Transverse colon (tissue), 4 donors: ENCODE measurements at places on chromosomes 3 and 15. TPM values are rescaled to one million over a fixed set of nuclear protein-coding genes. Genes with fewer than 3 reads are reported as not detected.

- DNase-seq: no peak
These were observed 958.7 kb downstream of the AGBL1 start for GRCh38 chr15:87038404-87038803.

DNA sequence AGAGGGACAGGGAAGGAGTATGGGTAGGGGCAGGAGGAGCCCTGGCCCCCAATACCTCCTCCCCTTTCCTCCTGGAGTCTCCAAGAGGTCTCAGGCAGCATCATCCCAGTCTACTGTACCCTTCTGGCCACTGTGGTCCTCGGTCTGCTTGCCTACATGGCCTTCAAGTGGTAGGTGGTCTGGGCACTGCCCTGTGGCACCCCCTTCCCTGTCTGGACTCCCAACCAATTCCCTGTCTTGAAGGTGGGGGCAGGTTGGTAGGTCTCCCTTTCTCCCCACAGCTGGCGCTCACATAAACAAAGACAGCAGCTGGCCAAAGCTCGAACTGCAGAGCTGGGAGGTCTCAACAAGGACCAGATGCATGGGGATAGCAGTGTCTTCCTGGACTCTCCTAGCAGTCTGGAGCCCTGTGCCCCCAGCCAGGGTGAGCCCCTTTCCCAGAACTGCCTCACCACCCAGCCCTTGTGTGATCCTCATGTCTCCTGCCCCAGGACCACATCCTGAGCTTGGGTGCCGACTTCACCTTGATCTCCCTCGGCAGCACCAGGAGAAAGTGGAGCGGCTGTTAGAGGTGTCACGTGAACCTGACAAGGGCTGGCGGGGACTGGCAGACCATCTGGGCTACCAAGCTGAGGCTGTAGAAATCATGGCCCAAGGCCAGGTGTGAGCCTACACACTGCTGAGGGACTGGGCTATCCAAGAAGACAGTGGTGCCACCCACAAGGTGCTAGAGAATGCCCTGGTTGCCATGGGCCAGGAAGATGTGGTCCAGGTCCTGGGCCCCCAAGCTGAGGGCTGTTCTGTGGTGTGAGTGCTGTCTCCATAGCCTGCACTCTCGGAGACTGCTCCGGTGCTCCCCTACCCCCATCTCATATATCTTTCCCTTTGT, 33.1 kb downstream of the NBEAL2 start:
- DNase-seq: no peak

- no peak for DNase-seq
These were observed 48.9 kb downstream of the TMEM44 start for GRCh38 chr3:194584320-194584776.

DNA sequence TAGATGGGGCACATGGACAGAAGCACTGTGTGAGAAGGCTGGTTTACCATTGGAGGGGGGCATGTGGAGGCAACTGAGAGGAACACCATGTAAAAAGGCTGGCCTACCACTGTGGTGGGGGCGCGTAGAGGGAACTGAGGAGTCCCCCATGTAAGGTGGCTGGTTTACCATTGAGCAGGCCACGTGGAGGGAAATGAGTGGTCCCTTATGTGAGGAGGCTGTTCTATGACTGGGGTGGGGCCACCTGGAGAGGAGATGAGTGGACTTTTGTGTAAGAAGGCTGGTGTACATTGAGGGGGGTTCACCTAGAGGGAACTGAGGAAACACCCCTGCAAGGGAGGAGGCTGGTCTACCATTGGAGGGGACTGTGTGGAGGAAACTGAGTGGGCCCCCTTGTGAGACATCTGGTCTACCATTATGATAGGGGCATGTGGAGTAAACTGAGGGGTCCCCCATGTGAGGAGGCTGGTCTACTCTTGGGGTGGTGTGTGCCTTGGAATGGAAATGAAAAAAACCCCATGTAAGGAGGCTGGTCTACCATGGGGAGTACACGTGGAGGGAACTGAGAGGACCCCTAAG, 156.9 kb downstream of the FBLN2 start:
- no peak for DNase-seq

GRCh38 chr15:31306426-31307269, 20.0 kb upstream of the KLF13 start:
- DNase-seq: no peak

- DNase-seq: no peak
These were observed 62.7 kb upstream of the BLM start for GRCh38 chr15:90654233-90655136.

DNA sequence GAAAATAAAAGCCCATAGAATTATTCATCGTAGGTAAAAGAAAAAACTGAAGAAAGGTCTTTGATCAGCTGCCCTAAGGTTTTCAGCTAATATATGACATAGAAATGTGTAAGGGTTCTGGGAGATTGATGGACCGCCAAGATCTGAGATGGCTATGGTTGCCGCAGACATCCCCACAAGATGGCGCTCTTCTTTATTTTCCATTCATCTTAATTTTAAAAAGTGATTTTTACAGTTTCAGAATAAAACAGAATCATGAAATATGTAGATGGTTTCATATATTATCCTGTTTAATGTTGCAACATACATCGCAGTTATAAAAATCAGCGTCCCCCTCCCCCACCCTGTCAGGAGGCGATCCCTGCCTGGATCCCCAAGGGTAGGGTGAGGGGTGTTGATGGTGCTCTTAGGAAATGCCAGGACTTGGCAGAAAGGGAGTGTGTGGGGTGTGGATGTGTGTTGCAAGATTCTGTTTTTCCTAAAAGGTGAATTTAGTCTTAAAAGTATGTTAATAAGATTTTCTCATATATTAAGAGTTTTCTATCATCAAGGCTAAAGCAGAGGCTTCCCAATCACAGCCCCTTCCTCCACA, 68.8 kb downstream of the ANXA2 start:
- no peak for DNase-seq

GRCh38 chr3:94673876-94674275, 611.0 kb downstream of the NSUN3 start:
- DNase-seq: no peak

DNA sequence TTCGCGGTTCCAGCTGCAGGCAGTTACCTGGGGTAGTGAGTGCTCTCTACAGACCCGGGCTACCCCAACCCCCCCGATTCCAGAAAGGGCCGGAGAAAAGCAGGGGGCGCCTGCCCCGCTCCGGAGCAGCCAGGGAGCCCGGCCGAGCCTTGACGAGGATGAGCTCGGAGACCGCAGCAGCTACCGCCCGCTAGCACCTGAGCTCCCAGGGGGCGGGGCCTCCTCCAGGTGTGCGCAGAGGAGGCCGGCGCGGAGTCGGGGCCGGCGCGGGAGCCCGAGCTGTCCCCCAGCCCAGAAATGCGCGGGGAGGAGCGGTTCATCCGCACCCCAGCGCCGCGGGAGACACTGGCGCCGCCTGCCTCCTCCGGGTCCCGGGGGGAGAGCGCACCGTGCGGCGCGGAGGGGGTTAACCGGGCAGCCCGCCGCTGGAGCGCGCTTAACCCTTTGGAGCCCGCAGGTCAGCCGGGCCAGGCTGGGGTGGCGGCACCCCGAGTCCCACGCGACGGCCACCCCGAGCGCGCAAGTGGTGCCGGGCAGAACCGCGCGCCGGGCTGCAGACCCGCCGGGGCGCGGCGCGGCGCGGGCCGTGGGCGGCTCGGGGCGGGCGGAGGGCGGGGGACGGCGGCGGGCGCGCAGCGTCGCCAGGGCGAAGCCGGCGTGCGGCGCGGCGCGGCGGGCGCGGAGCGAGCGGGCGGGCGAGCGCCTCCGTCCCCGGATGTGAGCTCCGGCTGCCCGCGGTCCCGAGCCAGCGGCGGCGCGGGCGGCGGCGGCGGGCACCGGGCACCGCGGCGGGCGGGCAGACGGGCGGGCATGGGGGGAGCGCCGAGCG, at the start of gene CACNA1D:
Gene CACNA1D, plus strand, starts transcription at position 649 of the 829 bp plus-strand sequence. CDS start 556 bp downstream, outside the sequence.
- peak; percentile 82 for DNase-seq

DNA sequence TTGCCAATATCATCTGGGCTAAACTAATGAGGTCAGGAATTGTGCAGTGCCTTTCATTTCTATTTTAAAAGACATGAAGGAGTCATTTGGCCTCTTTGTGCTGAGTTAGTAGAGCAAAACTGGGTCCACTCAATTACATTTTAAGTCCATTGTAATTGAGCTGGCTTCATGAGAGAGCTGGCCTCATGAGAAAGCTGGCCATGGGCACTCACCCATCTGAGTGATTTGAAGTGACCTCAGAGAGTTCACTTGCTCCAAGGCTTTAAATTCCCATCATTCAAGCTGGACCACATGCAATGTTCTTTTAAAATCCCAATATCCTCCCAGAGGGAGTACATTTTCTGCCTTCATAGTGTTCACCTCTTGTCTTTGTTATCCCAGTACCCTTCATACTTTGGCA, 335.9 kb upstream of the WNT5A start:
- no peak for DNase-seq

- DNase-seq: no peak
These were observed 64.1 kb upstream of the SLC6A1 start for GRCh38 chr3:10928407-10928960.

DNA sequence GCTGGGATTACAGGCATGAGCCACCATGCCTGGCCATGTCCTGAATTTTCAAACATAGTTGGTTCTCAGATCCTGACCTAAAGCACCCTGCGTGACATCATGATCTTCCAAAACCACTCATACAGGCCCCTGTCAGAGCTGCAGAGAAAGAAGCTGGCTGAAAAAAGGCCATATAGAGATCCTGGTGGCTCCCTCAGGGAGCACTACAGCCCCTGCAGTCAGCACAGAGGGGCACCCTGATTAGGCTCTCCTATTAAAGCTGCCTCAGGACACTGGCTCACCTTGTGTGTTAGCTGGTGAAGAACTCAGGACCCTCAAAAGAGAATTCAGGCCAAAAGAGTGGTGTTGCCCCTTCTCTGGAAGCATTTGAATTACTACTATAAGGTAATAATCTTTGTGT, 249.7 kb upstream of the MCTP2 start:
- no peak for DNase-seq

GRCh38 chr3:172246107-172246844, 202.0 kb downstream of the GHSR start:
- no peak for DNase-seq

- no peak for DNase-seq
These were observed 399.9 kb downstream of the LRTM1 start for GRCh38 chr3:54527953-54528352.

GRCh38 chr3:194007592-194008337, 128.2 kb upstream of the HES1 start:
- no peak for DNase-seq

DNA sequence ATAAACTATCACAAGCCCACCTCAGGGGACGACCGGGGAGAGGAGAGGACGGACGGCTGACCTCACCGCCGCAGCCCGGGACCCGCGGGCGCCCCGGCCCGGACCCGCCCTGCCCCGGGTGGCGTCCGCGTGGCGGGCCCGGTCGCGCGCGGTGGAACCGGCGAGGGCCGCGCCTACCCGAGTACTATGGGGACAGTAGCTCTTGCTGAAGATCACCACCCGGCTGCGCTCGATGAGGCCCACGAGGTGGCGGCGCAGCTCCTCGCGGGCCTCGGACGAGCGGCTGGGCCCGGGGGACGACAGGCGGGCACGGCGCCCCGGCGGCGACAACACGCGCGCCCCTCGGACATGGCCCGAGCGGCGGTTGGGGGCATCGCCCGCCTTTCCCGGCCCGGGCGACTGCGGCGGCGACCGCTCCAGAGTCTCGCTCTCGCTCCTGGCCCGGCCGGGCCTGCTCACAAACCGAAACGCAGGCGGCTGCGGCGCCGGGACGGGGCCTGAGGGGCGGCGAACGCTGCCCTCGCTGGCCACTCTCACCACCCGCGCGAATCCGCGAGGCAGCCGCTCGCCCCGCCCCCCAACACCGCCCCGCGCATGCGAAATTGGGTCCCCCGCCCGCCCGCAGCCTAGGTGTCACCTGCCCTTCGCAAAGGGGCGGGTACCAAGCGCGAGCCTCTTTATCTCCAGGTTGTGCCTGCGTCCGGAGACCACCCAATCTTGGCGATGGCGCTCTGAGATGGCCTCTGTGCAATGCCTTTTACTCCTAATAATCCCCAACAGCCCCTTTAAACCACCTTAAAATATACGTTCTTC, at the start of gene TXNRD3:
Gene TXNRD3, minus strand, starts transcription at position 554 of the 813 bp plus-strand sequence.
- peak; percentile 87 for DNase-seq

- no peak for DNase-seq
These were observed 233.7 kb downstream of the SLCO3A1 start for GRCh38 chr15:92087211-92087610.

GRCh38 chr3:53772562-53772961, 73.7 kb downstream of the CHDH start:
- no peak for DNase-seq

GRCh38 chr15:48112242-48112641, 8.5 kb upstream of the SLC24A5 start:
- DNase-seq: no peak

GRCh38 chr15:29556380-29556779, 265.9 kb downstream of the TJP1 start:
- no peak for DNase-seq

DNA sequence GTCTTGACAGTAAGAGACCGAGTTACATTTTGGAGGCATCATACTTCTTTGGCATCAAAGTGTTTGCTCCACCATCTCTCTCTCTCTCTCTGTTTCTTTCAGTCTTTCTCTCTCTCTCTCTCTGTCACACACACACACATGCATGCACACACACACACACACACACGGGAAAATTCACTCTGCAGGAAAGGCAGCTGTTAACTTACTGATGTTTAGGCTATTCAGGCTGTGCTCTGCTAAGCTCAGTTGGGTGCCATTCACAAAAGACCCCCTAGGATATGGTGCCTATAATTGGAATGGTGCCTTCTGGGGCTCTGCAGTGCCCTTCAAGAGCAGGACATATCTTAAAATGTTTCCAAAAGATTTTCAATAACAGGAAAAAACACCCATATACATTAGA, 78.2 kb downstream of the KCNH8 start:
- no peak for DNase-seq

GRCh38 chr3:73592154-73593144, 32.3 kb downstream of the PDZRN3 start:
- no peak for DNase-seq

GRCh38 chr15:88745696-88746095, 57.5 kb upstream of the ACAN start:
- no peak for DNase-seq

DNA sequence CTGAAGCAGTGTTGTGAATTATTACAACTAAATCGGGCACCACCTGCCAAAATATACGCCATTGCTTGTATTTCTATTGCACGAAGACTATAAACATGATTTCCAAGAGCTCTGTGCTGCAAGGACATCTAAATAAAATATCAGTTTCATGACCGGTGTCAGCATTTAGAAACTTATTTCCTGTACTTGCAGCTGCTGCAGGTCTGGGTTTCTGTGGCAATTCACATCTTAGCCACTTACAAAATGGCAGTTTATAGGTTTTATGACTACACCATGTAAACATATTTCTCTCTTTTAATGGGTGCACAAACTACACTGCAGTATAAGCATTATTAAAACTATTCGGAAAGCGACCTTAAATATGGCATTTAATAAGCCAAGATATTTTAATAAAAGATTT, 359.4 kb downstream of the VPS13C start:
- DNase-seq: no peak

The MESP2 gene
- total RNA-seq: 0.64 TPM

The CLDN16 gene
- total RNA-seq: not detected

The PIK3CA gene
- total RNA-seq: 21.0 TPM

The MTFMT gene
- total RNA-seq: 26.6 TPM

The KLHL6 gene
- 2.0 TPM for total RNA-seq

The BTLA gene
- total RNA-seq: 12.9 TPM

The SLC12A1 gene
- not detected for total RNA-seq

The PTPRG gene
- 36.9 TPM for total RNA-seq

The SSUH2 gene
- 4.1 TPM for total RNA-seq

The CNTN4 gene
- 17.6 TPM for total RNA-seq
